ENCODE measurements at places on chromosomes 4 and X.

DNA sequence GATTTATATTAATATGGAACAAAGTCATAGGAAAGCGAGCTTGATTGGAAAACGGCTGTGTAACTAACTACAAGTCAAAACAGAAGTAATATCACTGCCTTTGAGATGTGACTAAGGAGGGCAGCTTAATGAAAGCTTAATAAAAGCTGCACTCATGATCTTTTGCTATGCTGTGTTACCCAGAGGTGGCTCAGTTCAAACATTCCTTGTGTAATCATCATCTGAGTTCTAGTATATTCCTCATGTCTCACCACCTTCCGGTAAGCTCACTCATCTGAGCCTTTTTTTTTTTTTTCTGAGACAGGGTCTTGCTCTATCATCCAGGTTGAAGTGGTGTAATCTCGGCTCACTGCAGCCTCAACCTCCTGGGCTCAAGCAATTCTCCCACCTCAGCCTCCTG lies 5.0 kb downstream of the GRPEL1 start:
- no peak for DNase-seq

GRCh38 chrX:77510007-77510406 lies 62.8 kb downstream of the FGF16 start:
- no peak for DNase-seq

- DNase-seq: no peak
These were observed 95.8 kb downstream of the PALLD start for GRCh38 chr4:168592676-168593075.

DNA sequence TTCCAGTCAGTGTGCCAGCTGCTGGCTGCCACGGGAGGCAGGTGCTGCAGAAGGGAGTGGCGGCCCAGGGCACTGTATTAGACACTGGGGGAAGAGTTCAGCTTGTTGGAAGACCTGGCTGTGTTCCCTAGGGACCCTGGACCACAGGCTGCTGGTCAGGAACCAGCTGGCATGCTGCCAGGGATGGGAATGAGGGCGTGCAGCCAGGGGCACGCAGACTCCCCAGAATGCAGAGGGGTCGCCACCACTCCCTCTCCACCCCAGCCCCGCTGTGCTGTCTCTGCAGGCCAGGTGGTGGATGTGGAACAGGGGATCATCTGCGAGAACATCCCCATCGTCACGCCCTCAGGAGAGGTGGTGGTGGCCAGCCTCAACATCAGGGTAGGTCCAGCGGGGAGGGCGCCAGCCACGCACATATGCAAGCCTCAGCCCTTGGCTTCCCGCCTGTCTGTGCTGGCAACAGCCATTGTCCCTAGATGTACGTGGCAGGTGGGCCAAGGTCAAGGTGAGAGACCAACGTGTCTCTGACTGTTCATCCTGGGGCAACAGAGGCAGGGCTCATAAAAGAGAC lies 12.3 kb downstream of the ABCD1 start:
- no peak for DNase-seq

DNA sequence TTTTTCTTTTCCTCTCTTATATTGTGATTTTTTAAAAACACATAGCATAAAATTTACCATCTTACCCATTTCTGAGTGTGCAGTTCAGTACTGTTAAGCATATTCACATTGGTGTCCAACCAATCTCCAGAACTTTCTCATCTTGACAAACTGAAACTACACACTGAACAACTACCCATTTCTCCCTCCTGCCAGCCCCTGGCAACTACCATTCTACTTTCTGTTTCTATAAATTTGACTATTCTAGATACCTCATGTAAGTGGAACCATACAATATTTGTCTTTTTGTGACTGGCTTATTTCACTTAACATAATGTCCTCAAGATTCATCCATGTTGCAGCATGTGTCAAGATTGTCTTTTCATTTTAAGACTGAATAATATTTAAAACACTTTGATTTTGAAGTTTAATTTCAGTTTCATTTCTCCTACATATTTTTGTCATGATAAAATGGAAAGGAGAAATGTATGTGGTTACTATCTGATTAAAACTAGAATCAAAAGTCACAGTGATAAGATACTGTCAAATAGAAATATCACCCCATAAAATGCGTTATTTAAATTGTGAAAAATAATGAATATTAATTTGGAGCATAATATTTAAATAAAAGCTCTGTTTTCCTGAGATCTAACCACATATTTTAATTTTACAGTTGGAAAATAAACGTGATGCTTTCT lies 122.8 kb downstream of the DIPK2B start:
- no peak for DNase-seq

DNA sequence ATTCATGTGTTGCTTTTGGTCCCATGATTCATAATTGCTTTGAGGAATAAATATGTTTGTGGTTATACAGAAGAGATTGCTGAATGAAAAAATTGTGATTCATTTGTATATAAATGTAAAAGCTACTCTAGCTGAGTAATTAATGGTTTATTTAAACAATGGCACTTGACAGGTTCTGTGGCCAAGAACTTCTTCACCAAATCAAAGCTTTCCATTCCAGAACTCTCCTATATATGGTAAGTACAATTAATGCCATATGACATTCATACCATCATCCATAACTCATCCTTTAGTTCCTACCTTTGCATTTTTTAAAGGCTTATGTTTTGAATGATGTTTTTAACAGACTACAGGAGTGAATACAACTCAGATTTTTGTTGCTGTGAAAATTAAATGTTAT lies 105.8 kb downstream of the REPS2 start:
- DNase-seq: no peak

DNA sequence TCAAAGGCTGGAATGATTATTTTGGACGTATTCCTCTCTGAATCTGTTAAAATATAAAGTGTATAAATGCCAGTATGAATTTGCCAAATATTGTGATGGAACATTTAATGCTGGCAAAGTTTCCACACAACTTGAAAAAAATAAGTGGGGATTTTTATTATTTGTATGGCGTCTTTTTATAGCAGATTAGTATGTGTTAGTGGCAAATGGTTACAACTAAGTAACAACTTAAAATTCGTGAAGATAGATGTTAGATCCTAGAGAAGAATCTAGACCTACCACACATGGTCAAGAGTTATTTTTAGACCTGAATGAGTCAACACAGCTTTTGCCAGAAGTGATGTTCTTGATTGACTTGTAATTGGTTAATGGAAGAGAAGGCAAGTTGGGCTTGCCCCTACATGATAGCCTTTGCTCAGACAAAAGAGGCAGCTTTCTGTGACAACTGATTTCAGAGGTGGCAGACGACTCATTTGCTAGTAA lies 4.8 kb downstream of the CPE start:
- no peak for DNase-seq

DNA sequence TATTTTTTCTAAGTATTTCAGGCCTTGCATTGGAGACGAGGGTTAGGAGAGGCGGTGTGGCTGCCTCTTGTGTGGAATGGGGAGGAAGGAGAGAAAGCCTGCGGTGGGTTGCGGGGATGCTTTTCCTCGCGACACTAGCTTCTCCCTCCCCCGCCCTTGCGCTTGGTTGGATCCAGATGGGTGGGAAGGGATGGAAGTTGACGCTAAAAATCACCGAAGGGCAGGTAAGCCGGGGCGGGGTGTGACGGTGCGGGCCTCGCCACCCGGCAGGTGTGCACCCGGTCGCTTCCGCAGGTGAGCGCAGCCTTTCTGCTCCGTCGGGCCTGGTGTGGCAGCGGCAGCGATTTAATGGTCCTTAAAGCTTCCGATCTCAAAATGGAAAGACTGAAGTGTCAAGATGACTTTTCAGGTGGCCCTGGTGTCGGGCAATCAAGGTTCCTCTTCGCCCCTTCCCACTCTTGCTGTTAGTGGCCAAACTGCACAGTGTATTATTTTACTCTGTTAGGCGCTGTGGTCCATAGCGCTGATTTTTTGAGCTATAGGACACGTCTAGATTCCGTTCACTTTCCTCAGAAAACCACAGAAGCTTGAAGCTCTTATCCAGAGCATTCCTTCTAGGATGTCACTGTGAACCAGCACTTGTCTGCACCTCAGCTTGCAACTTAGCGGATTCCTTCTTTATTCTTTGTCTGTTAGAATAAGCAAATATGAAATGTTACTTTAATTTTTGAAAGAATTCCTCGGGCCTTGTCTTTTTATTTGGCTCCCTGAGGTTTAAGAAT lies 765 bp downstream of the ENOPH1 start:
- peak; percentile 28 for DNase-seq

- DNase-seq: no peak
These were observed 11.2 kb downstream of the NEK1 start for GRCh38 chr4:169601016-169601771.

All from large intestine (tissue), 12 donors.